ENCODE measurements at places on chromosomes 7 and 10. TPM values are rescaled to one million over a fixed set of nuclear protein-coding genes. Genes with fewer than 3 reads are reported as not detected.
A peak's percentile ranks its signal among the peaks of the same experiment; 100 is the strongest.

The PRKCQ gene
- total RNA-seq, result 12.7 TPM

GRCh38 chr10:95286707-95287106, 4.1 kb downstream of the PDLIM1 start:
- DNase-seq, result no peak

DNA sequence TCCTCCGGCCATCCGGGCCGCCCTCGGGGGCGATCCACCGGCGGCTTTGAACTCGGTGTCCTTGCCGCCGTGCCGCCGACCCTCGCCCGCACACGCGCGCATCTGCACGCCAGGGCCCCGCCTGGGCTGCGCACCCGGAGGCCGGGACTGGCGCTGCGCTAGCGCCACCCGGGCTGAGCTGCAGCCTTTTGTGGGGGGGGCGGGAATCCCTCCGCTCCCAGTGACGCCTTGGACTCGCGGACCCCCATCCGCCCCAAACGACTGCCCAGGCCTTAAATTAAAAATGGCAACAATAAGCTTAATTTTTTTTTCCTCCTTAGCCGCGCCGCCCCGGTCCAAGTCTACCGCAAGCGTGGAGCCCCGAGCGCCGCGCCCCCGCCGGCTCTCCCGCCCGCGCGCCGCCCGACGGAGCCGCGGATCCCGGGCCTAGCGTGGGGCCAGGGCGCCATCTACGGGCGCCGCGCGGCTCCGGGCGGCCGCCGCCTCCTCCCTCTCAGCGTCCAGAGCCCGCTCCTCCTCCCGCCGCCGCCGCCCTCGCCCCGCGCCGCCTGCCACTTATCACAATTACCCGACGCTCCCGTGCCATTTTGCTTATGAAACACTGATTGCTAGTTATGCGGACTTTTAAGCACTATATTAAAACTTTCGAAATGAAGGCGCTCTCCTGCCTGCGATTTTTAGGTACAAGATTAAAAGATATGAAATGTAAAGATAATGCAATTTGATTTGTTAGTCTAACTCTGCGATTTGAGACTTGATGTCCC, 7.5 kb upstream of the EBF3 start:
- DNase-seq, result peak; percentile 95

- no peak for DNase-seq
Measured at GRCh38 chr10:82256275-82256674, 381.3 kb downstream of the NRG3 start.

DNA sequence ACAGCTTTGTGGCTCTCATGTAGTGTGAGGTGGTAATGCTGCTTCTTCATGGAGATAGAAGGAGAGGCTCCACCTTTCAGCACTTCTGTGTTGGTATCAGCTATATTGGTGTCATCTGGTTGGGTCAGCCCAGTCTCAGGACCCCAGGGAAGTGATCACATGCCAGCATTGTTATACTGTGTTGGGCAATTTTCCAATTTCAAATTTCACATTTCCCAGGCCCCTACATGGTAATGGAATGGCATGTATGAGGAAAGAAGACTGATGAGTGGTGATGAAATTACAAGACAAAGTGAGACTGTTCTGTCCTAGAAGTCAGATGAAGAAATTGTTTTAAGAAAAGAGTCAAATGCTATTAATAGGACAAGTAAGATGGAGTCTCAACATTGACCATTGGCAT, 3.7 kb upstream of the AKR1C3 start:
- DNase-seq, result no peak

The GARIN1A gene
- not detected for total RNA-seq

- no peak for DNase-seq
Measured at GRCh38 chr7:46953008-46953407, 628.9 kb downstream of the TNS3 start.

DNA sequence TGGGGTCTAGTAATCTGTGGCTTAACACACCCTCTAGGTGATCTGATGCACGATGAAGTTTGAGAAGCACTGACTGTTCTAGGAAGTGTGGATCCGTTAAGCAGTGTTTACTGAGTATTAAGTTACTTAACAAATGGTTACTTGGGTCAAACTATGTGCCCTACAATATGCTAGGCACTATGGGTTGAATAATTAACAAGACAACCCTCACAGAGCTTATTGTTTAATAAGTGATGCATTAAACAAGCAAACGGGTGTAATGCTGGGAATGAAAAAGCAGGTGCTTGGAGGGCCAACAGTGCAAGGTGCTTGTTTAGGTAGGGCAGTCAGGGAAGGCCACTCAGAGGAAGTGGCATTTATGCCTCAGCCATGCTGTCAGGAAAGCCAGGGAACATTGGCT, 378.0 kb upstream of the PODXL start:
- DNase-seq, result no peak

The CYP2C9 gene
- not detected for total RNA-seq

The KCP gene
- total RNA-seq, result 2.5 TPM
